ENCODE measurements at places on chromosomes 2 and 18.

GRCh38 chr2:188984065-188984491 is 9.9 kb downstream of the COL3A1 start:
- DNase-seq: no peak

DNA sequence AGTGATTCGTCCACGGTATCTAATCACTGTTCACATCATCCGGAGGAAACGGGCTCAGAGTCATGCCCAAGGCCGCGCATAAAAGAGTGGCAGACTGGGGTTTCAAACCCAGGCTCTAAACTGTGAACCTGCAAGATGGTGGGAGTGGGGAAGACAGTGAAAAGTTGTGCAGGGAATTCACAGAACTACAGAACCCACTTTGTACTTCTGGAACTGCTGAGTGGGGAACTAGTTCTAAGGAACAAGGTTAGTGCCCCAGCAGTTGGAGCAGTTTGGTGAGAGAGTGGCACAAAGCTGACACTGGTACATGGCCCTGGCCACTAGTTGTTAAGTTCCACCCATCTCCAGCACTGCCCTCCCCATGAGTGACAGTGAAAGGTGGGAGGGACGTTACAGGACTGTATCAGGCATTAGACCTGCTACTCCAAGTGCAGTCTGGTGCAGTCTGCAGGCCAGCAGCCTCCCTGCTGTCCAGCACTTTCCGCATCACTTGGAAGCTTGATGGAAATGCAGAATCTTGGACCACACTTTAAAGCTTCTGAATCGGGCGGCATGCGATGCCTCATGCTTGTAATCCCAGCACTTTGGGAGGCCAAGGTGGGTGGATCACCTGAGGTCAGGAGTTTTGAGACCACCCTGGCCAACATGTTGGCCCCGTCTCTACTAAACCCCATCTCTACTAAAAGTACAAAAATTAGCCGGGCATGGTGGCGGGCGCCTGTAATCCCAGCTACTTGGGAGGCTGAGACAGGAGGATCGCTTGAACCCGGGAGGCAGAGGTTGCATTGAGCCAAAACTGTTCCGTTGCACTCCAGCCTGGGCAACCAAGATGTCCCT is 47.3 kb downstream of the C2orf42 start:
- peak; percentile 71 for DNase-seq

DNA sequence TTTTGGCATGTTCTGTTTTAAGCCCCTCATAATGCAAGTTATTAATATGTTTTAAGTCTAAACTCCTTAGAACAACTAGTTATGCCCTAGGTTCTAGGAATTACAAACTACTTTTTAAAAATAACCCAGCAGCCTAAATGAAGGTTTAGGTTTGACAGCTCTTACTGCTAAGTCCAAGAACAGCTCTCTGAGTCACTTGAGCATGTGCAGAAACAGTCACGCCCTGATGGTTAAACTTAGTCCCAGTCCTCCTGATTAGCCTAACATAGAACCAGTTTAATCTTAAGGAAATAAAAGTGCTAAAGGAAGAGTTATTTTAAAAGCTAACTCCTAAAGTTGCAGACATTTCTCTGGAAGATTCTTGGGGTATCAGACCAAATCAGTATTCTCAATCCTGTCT is 72.5 kb downstream of the RMDN2 start:
- DNase-seq: no peak

GRCh38 chr2:88564402-88564801 is 62.9 kb downstream of the EIF2AK3 start:
- no peak for DNase-seq
